ENCODE measurements at places on chromosomes 3 and 15. TPM values are rescaled to one million over a fixed set of nuclear protein-coding genes. Genes with fewer than 3 reads are reported as not detected.

The ADPRH gene
- total RNA-seq, result 3.6 TPM

The DUOX1 gene
- total RNA-seq, result not detected

The MON1A gene
- 12.8 TPM for total RNA-seq

The TRH gene
- not detected for total RNA-seq

The CRYGS gene
- 1.1 TPM for total RNA-seq

The STRIT1 gene
- total RNA-seq, result not detected

The DNAH12 gene
- under 0.01 TPM for total RNA-seq

The CATSPER2 gene
- 0.75 TPM for total RNA-seq

The TUBGCP5 gene
- total RNA-seq, result 34.7 TPM

The ABI3BP gene
- 48.1 TPM for total RNA-seq

The CYP11A1 gene
- total RNA-seq, result 0.12 TPM

The PLD1 gene
- total RNA-seq, result 27.5 TPM

The ANKUB1 gene
- not detected for total RNA-seq

The RASGRF1 gene
- not detected for total RNA-seq

The PFKFB4 gene
- total RNA-seq, result 6.6 TPM

The PPP1R14D gene
- total RNA-seq, result not detected

The CD86 gene
- not detected for total RNA-seq

The DIS3L gene
- total RNA-seq, result 32.6 TPM

The GASK1A gene
- total RNA-seq, result 0.92 TPM

The WDR72 gene
- total RNA-seq, result not detected

The SAXO2 gene
- total RNA-seq, result 0.66 TPM

The STRA6 gene
- 0.06 TPM for total RNA-seq

The SSUH2 gene
- not detected for total RNA-seq

The GPR62 gene
- under 0.01 TPM for total RNA-seq

The BFSP2 gene
- total RNA-seq, result not detected
